Fibroblast of skin of back (primary cell): ENCODE measurements at places on chromosomes 16 and 17.

DNA sequence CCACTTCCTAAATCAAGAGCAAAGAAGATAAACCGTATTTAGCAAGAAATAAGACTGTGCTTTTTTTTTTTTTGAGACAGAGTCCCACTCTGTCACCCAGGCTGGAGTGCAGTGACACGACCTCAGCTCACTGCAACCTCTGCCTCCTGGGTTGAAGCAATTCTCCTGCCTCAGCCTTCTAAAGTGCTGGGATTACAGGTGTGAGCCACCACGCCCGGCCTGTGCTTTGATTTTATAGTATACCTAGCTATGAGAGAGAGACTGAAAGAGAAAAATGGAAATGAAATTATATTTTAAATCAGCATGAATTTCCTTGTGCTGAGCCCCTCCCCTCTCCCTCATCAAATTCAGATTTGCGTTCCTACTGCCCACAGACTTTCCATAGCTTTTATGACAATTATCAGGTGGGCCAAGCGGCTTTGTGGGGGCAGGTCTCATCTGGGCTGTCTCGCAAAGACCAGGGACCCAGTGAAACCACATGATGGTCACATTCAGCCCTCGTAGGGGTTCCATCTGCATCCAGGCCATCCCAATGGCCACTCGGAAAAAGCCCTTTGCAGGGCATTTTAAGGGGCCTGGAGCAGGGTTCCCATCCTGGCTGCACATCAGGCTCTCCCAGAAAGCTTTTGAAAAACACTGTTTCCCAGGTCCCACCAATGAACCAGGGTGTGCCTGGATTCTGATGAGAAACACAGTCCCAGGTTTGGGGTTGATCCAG lies 8.5 kb downstream of the CACNG1 start:
- DNase-seq: no peak

- no peak for DNase-seq
Observed at GRCh38 chr16:19085679-19086200, 18.3 kb downstream of the COQ7 start.

GRCh38 chr17:32123782-32124181 lies 18.5 kb upstream of the RHOT1 start:
- DNase-seq: peak; percentile 40

DNA sequence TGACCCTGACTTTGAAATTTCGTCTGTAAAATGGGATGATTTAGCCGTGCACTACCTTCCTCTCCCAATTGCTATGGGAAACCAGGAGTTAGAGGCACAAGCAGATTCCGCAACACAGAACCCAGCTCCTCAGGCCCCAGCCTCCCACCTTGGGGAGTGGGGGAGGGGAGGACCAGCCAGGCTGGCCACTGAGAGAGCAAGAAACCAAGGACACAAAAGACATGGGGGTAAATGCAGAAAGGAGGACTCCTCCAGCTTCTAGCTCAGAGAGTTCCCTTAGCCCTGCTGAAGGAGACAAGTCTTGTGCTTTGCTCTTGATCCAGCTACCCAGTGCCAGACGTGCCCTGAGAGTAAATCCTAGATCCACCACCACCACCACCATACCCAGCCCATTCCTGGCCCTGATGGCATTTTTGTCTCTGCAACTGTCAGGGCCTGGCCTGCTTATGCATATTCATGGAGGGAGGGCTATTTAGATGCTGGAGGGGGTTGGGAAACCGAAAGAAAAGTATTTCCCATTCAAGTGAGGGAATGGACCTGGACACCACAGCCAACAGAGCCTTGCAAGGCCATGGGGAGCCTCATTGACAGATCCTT lies 25.9 kb downstream of the PITPNM3 start:
- DNase-seq: no peak

GRCh38 chr17:33664116-33664840 lies 371.2 kb upstream of the ASIC2 start:
- no peak for DNase-seq

DNA sequence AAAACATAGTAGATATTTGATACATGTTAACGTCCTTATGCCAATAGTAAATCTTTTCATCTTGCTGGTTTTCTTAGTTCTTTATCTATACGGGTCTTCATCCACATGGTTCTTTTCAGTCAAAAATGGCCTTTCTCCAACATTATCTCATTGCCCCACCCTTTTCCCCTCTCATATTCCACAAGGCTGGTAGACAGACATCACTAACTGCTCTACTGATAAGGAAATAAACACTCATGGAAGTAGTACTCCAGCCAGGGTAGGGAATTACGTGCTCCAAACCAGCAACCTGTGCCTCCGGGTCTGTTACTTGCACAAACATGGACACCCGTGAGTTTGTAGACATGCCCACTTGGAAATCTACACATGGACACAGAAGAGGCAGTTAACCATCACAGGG lies 141.4 kb downstream of the XYLT1 start:
- no peak for DNase-seq

DNA sequence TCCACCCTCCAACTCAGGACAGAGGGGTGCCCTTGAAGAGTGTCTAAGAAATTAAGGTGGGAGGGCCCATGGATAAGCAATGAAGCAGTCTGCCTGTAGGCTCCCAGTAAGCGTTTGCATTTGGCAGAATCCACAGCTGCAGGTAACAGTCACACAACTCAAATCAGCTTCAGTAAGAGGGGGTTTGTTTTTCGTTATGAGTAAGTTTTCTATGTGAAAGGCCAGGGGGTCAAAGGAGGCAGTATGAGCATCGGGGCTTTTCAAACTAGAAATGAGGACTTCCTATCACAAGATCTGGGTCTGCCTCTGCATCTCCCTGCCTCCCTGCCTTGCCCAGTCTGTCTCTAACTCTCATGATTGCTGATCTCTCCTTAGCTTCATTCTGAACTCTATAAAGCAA lies 128.1 kb upstream of the CCL2 start:
- DNase-seq: no peak

GRCh38 chr16:31529937-31530312 lies 2.2 kb downstream of the AHSP start:
- no peak for DNase-seq

DNA sequence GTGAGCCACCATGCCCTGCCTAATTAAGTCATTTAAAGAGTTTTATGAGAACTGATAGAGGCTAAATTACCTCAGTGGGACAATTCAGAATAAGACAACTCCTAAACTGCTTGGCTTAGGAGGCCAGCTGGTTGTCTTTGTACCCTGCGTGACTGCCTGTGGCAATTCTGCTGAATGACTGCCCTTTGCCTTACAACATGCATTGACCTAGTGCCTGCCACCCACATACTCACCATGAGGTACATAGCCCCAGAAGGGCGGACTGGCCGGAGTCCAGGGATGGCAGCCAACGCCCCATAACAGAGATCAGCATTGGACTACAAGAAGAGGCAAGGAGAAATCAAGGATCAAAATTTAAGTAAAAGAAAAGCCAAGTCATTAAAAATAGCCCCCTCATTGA lies 7.3 kb downstream of the TAT start:
- DNase-seq: no peak

DNA sequence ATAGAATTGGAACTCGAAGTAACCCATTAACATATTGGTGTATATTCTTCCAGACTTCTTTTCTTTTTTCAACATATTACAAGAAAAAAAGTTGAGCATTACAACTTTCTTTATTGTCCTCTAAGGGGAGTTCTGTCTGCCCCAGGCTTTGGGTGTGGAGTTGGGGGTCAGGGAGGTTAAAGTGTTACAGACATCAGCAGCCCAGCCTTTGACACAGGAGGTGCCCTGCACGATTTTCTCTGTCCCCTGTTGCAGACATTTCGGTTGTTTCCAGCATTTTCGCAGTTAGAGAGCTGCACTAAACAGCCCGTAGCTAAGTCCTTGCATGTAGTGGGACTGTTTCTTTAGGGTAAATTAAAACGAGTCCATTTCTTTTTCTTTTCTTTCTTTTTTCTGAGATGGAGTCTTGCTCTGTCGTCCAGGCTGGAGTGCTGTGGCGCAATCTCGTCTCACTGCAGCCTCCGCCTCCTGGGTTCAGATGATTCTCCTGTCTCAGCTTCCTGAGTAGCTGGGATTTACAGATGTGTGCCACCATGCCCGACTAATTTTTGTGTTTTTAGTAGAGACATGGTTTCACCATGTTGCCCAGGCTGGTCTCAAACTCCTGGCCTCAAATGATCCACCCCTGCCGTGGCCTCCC lies 13.4 kb upstream of the ADCY7 start:
- DNase-seq: no peak

- peak; percentile 55 for DNase-seq
Observed at GRCh38 chr17:8041249-8041928, 2.5 kb downstream of the ALOX15B start.

GRCh38 chr16:30533748-30534367 lies 800 bp downstream of the ZNF747 start:
- no peak for DNase-seq

DNA sequence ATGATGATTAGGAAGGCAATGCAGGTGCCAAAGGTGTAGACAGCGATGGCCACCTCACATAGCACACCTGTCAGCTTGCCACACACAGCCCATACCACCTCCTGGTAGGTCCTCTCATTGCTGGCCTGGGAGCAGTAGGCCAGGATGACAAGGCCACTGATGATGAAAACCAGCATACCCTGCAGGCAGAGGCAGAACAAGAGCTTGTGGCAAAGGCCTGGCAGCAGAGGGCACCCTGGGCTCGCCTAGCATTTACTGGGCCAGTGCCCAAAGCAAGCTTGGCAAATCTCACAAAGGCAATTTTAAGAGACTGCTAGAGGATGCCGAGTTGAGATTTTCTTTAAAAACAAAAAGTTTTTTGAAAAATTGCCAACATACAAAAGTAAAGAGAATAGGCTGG lies 5.9 kb downstream of the SLC38A7 start:
- DNase-seq: no peak
